ENCODE measurements at places on chromosomes 2 and 18.

- DNase-seq, result no peak
Measured at GRCh38 chr2:189254268-189254883, 74.8 kb upstream of the COL5A2 start.

- DNase-seq, result no peak
Measured at GRCh38 chr2:8455236-8456150, 226.4 kb upstream of the ID2 start.

GRCh38 chr2:212709280-212709679 is 170.7 kb upstream of the ERBB4 start:
- no peak for DNase-seq

GRCh38 chr2:239035361-239035814 is 187.5 kb downstream of the TWIST2 start:
- DNase-seq, result no peak

DNA sequence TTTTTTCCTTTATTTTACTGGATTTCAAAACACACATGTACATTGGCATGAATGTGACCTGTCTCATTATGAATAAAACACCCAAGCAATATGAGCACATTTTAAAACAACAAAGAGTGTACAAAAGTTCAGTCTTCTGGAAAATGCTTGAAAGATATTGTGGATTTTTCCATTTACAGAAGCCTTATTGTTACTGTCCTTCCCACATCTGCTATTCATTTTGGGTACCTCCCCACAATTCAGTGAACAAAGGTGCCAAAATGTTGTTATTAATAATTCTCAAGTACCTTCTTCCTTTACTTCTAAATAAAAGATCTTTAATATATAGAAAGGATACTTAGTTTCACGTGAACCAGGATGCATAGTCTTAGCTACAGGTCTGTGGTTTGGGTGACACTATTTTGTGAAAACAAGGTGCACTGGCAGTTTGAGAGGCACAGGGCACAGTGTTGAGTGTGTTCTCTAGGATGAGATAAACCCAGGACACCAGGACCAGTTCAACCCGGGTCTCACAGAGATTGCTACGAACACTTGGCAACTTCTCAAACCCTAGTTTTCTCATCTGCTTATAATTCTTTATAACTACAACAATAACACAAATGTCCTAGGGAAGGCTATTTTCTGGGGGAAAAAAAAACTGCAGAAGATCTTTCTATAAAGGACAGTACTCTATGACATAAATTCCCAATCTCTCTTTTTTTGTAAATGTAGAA is 84.5 kb upstream of the GALNT5 start:
- no peak for DNase-seq

GRCh38 chr2:133264989-133265401 is 303.3 kb downstream of the NCKAP5 start:
- DNase-seq, result no peak

GRCh38 chr18:79657342-79657996 is 22.1 kb upstream of the CTDP1 start:
- no peak for DNase-seq

DNA sequence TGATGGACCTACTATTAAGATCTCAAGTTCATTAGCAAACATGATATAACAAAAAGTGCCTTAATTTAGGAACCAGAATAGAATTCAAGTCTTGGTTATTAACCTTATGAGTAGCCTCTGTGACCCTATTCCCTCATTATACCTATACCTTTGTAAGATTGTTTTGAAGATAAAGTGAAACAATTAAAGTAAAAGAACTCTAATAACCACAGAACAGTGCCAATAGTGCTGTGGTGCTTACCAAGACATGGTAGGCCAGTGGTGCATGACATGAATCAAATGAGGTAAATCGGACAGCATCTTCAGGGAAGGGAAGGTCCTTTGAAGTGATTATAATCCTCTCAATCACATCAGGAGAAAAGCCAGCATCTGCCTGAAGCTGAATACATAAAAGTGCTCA is 36.4 kb downstream of the METTL4 start:
- no peak for DNase-seq

DNA sequence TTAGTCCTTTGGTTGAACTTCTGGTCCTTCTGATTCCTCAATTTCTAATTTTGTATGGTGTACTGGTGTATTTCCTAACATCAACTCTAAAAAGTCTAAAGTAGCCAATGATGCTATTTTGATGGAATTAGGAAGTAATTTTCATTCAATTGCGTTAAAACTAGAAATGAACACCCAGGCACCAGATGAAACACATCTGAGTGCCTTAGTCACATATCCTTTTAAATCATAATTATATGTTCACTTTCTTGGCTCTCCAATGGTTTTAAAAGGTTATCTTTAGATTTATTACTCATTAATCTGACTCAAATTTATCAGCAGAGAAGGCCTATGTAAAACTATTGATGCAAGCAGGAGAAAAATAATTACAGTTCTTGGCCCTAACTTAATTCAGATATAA is 119.7 kb downstream of the GAREM1 start:
- no peak for DNase-seq

DNA sequence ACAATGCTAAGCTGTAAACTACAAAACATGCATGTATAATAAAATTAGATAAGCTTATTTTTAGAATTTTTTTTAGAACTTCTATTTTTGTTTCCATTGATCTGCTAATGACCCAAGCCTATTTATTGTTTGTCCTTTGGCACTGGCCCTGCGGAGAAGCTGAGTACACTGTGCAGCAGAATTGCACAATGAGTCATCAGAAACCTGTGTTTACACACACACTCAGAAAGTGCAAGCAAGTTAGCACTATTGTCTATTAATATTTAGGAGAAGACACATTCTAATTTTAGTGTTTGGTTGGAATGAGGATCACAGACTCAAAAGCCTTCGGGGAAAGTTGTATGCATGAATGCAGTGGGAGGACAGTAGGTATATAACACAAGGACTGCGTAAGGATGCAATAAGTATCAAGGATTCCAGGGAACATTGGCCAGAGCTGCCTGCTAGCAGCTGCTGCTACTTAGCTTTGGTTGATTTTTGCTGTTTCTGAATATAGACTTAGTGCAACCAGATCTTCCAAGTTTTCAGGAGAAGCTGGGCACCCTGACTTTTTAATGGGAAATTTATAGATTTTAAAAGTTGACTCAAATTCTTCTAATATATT is 128.2 kb downstream of the KCNH7 start:
- DNase-seq, result no peak

DNA sequence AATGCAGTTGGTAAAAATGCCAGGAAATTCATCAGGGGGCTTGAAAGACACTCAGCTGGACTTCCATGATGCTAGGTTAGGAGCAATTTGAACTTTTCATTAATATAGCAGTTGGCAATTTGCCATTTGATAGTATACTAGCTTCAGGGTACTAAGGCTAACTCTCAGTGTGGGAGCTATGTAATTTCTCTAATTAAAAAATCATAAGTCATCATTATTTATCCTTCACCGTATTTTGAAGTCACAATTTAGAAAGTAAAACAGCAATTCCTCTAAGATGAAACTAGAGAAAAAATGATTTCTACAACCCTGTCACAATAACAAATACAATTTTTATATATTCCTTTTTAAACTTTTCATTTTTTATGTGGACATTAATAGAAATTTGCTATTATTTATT is 190.8 kb downstream of the GPD2 start:
- DNase-seq, result no peak

DNA sequence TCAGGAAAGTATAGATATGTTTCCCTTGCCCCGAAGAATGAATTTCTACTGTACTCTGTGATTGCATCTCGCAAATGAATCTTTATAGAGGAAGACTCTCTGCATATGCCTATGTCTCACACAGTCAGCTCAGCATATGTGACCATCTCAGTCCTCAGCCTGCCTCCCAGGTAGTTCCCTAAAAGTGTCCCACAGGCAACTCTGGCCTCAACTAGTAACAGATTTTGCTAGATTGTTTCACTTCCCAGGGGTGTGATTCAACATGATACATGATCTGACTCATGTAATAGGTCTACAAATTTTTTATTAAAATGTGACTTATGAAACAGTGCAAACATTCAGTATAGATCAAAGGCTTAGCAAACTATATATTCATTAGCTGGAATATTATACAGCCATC is 296.6 kb upstream of the CRIM1 start:
- DNase-seq, result no peak

DNA sequence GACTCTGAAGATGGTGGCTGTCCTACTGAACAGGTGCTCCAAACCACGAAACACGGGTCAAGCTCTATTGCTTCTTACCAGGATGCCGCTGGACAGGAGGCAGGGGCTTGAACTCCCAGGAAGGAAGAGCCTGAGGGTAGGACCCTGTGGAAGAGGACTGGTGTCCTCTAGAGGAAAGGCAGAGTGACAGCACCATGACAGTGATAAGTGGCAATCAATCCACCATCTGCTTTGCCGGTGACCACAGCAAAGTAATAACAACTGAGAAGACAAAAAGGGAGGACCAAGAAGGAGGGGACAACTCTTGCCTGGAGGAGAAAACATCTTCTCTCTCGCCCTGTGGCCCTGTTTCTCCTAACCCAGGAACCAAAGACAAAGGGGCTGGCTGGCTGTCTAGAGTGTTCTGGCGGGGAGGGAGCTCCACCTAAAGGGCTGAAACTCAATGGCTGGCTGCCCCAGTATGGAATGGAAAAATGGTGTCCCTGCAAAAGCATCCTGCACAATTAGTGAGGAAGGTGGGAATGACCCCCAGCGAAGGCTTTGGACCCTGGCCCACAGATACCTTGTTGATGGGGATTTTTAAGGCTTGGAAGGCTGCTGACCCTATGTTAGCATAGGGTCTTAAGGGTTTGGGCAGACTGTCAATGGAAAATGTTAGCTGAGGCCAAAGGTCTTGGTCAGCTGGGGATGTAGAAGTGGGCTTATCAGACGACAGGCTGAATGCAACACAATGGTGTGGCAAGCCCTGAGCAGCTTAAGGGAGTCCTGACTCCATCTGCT is 35.4 kb downstream of the PROC start:
- DNase-seq, result no peak

DNA sequence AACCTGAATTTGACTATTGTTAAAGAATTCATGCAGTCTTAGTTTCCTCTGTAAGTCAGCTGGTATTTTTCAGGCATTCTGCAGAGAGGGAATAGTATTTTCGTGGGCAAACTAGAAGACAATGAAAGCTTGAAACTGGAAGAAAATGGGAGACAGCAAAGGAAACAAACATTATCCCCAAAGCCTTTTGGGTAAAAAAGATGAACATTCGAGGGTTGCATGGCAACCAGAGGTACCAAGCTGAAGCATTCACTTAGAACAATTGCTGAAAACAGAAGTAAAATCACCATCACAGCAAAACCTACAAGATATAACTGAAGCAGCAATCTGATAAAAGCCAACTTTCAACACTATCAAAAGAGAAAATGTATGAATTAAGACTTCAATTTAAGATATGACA is 233.7 kb downstream of the SCG2 start:
- no peak for DNase-seq

DNA sequence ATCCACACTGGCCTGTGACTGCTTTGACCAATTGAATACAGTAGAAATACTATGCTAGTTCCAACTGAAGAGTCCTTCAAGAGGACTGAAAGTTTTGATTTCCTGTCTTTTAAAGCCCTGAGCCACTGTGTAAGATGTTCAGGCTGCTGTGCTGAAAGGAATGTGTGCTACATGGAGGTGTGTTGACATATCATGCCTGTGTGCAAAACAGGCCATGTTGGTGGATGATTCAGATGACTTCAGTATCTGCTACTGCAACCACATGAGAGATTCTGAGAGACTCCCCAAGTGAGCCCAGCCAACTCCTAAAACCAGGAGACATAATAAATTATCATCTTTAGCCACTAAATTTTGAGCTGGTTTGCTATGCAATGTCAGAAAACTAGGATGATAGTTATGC is 662.9 kb downstream of the ZEB2 start:
- DNase-seq, result no peak

DNA sequence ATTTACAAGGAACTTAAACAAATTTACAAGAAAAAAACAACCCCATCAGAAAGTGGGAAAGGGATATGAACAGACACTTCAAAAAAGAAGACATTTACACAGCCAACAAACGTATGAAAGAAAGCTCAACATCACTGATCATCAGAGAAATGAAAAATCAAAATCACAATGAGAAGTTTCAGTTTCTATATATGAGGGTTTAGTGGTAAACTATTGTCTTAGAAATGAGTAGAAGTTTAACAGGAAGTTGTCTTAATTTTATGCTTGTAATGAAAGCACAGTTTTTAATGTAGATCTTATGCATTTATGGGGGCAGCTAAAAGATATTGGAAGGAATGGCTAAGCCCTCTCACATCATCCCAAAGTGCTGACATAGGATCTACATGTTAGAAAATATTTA is 325.4 kb downstream of the ERBB4 start:
- DNase-seq, result no peak

GRCh38 chr2:219697811-219698747 is 70.6 kb downstream of the SLC4A3 start:
- no peak for DNase-seq

DNA sequence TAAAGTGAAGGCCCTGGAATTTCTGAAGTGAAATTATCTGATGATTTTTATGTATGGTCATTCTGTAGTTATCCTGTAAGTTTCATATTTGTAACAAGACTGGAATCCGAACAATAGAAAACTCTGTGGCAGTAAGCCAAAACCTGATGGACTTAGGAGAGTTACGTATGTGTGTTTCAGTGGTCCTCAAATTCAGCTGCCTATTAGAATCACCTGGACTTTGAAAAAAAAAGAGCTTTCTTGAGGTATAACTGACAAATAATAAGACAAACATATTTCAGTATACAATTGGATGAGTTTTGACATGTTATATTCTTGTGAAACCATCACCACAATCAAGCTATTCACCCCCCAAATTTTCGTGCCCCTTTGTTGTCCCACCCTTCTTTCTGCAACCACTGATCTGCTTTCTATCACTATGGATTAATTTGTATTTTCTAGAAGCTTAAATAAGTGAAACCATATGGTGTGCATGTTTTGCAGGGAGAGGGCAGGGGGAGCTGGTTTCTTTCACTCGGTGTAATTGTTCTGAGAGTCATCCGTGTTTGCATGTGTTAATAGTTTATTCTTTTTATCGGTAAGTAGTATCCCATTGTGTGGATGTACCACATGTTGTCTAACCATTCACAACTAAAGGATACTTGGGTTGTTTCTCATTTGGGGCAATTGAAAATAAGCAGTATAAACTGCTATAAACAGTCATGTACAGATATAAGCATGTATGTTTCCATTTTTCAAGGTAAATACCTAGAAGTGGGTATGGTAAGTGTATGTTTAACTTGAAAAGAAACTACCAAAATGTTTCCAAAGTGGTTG is 50.2 kb upstream of the EML4 start:
- DNase-seq, result no peak

GRCh38 chr2:34423301-34423700 is 824.2 kb upstream of the FAM98A start:
- no peak for DNase-seq

Measured in smooth muscle cell of the brain vasculature (primary cell).